Osteoblast (primary cell): ENCODE measurements at places on chromosomes 5 and 9. TPM values are rescaled to one million over a fixed set of nuclear protein-coding genes. Genes with fewer than 3 reads are reported as not detected.

The FAM221B gene
- total RNA-seq = not detected in 2 replicates

The NEURL1B gene
- total RNA-seq = 0.29 and 0.36 TPM in 2 replicates

- no peaks in the 10 kb centered on the region for H3K4me1 ChIP-seq
- H3K27me3 ChIP-seq = no peaks in the 10 kb centered on the region
- no peak overlapping the region for H3K27ac ChIP-seq
- H3K36me3 ChIP-seq = no peaks in the 10 kb centered on the region
- DNase-seq = no peak
These were observed 45.1 kb downstream of the SLCO6A1 start for GRCh38 chr5:102453716-102454115.

The FRRS1L gene
- total RNA-seq = 0.29 and 0.36 TPM in 2 replicates

The ACOT12 gene
- total RNA-seq = 0.29 TPM in 1 of 2 replicates, not detected in the other

GRCh38 chr5:116482394-116482793 is 92.2 kb downstream of the SEMA6A start:
- H3K27ac ChIP-seq = no peak overlapping the region
- H3K36me3 ChIP-seq = no peaks in the 10 kb centered on the region
- peaks cover 5% of the 10 kb centered on the region for H3K4me1 ChIP-seq
- H3K27me3 ChIP-seq = no peaks in the 10 kb centered on the region
